ENCODE measurements at places on chromosomes 4 and X.

DNA sequence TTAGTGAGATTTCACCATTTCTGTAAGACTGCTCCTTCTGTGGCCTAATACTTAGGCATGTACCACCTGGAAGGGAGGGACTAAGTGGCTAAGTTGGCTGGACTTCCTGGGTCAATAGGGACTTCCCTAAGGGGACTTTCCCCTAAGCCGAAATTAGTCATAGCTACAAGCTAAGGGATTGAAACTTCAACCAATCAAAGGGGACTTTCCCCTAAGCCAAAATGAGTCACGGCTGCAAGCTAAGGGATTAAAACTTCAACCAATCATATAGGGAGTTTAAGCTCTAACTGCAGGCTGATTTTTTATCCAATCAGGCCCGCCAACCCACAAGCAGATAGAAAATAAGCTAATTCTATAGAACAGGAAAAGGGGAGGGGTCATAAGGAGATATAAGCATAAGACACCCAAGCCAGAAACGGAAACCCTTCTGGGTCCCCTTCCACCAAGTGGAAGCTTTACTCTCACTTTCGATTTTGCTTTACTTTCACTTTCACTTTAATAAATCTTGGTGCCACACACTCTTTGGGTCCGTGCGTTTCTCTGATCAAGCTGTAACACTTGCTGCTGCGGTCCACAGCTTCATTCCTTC, 382.8 kb downstream of the KLHL4 start:
- peak; percentile 25 for DNase-seq

- DNase-seq, result no peak
Measured at GRCh38 chrX:10901290-10901633, 209.9 kb upstream of the HCCS start.

GRCh38 chr4:94426783-94427182, 25.0 kb upstream of the PDLIM5 start:
- DNase-seq, result no peak

GRCh38 chr4:83568062-83568461, 32.2 kb downstream of the GPAT3 start:
- DNase-seq, result no peak

- no peak for DNase-seq
Measured at GRCh38 chrX:48702032-48702431, 5.5 kb downstream of the SUV39H1 start.
